NCI-H526 treated with DMSO at 0.1 percent for 48 hours (cell line): ENCODE measurements at places on chromosomes 6 and 20.

DNA sequence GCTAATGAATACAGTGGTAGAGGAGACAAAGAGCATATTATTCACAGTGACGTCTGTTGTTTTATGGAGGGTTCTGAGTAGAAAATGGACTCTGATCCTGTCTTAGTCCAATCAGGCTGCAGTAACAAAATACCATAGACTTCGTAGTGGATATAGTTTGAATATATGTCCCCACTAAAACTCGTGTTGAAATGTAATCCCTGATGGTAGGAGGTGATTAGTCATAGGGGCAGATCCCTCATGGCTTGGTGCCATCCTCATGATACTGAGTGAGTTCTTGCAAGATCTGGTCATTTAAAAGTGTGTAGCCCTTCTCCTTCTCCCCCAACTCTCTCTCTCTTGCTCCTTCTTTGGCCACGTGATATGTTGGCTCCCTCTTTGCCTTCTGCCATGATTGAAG is 82.5 kb downstream of the CD83 start:
- no peak for DNase-seq

DNA sequence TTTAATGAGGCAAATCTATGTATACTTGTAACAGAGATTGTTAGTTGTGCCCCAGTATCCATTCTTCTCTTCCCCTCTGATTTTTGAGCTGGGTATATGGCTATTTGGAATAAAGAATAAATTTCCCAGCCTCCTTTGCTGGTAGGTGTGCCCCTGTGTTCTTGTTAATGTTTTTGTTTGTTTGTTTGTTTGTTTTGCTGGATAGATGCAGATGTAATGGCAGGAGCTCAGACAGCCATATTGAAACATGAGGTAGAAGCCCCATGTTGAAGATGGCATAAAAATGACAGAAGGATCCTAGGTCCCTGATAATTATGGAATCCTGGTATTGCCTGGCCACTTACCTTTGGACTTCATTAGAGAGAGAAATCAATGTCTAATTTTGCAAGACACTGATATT is 19.9 kb upstream of the FKBP5 start:
- no peak for DNase-seq

DNA sequence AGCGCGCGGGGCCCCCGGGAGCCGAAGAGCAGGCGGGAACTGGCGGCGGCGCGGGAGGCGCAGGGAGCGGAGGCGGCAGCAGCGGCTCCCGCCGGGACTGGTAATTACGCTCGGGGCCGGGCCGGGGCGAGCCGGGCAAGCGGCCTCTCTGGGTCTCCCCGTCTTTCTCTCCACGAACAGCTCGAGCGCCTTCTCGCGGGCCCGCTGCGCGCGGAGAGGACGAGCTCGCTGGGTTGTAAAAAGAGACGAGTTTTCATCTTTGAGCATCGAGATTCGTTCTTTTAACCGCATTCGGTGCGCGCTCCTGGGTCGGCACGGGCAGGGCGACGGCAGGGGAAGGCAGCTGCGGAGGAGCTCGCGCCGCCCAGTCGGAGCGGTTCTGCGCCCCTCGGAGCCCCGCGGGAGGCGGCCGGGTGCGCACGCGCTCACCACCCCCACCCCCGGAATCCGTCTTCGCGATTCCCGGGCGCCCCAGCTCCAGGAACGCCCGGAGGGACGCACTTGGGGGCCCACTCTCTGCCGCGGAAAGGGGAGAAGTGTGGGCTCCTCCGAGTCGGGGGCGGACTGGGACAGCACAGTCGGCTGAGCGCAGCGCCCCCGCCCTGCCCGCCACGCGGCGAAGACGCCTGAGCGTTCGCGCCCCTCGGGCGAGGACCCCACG is 38.0 kb downstream of the YTHDF1 start:
- DNase-seq = no peak

DNA sequence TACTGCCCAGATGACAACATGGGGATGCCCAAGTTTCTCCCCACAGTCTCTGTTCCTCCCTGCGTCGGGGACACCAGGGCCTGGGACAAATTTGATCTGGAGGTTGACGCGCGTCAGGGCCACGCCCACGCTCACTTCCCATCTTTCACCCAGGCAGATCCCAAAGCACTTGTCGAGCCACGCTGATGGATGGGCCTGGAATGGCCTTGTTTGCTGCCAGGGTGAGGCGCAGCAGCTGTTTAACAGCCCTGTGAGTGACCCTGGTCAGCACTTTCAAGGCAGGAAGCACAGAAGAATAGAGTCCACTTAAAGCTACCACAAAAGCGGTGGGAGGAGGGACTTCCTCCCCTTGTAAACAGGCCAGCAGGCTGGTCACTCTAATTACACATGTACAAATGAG is 324.7 kb upstream of the JARID2 start:
- DNase-seq = no peak

GRCh38 chr6:83558975-83559374 is 46.6 kb downstream of the PRSS35 start:
- DNase-seq = no peak
